Astrocyte (in vitro differentiated cells and primary cell): ENCODE measurements at places on chromosomes 3 and 15.

GRCh38 chr15:65862682-65863081 is 6.6 kb upstream of the RAB11A start:
- peak; percentile 66 for DNase-seq

DNA sequence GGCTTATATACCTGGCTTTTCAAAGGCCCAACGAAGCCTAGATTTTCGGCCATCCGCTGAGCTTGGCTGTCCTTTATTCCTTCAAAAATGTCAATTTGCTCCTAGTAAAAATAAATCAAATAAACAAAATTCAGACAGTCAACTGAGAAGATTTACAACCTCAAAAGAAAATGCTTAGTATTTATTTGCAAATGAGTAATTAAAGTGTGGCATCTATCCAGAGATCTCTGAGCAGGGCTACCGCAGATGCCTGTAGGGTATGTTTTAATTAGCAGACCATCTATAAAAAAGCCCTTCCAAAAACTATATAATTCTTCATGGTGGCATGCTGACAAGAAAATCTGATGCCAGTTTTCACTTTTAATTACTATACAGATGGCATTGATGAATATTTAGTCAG is 136.2 kb downstream of the SUCLG2 start:
- no peak for DNase-seq

DNA sequence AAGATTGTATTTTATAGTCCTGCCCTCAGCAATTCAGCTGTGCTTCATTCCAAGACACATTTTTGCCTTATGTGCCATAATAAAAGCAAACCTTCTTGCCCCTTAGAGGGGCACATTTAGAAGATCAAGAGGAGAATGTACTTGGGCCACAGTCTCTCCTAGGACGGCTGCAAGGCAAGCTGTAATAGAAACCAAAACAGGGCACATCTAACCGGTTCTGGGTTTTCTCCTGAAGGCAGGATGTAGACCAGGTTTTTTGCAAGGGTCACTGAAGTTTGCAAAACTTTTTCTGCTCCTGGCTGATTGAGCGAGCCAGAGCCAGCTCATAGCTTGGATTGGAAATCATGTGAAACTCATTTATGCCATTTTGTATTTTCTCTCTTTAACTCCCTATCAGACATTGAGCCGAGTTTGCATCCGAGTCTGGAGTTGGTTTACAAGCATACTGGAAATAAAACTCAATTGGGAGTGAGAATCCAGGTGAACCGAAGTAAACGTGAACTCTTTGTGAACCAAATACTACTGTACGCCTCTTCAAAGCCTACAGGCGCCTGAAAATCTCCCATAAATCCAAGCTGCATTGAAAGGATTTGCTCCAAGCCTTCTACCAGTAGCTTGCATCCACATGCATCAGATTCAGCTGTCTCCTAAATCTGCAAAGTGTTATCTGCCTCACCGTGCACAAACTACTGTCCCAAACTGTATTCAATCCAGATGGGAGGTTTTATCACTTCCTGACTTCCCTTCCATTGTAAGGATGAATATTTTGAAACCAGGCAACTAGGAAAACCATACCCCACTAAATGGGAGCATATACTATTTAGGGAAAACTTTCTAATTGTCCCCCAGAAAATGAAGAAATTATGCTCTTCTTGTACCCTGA is 60.9 kb upstream of the TSC22D2 start:
- no peak for DNase-seq

DNA sequence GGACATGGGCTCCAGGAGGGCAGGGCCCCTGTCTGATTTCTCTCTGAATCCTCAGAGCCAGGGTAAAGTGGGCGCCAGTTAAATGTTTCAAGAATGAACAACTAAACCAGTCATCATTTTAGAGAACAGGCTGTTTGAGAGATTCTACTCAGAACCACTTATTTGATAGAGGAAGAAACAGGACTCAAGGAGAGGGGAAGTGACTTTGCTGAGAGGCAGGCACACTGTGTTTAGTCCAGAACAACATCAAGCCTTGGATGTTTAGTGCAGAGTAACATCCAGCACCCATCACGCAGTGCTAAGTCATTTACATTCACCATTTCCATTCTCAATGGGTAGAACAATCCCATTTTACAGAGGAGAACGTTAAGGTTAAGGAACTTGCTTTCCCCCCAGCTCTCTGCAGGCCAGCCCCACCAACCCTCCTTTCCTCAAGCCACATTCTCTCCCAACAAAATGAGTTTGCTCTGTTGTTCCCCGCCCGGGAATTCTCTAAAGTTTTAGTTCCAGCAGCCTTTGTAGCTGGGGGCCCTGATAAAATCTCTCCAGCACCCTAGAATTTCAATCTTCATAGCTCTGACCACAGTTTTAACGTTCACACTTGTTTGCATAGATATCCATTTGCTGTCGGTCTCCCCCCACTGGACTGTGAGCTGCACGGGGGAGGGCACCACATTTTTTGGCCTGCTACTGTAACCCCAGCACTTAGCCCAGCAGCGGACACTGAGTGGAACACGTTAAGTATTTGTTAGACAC is 962 bp downstream of the NMNAT3 start:
- no peak for DNase-seq

DNA sequence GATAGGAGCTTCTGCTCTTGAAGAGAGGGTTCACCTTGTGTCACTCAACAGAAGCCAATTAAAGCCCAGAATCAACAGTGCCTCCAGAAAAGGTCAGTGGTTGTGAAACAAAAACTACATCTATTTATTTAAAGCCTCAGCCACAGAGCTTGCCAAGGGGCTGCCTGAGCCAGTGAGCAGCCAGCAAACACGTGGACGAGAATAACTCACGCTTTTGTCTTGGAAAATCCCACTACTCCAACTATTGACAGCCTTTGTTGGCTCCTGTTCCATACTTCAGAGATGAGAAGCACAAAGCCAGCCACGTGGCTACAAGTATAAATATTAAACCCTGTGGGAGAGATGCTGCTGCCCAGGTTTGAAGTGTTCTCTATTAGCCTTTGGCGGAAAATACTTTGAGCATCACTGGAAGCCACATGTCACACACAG is 10.3 kb downstream of the GPR156 start:
- peak; percentile 30 for DNase-seq

DNA sequence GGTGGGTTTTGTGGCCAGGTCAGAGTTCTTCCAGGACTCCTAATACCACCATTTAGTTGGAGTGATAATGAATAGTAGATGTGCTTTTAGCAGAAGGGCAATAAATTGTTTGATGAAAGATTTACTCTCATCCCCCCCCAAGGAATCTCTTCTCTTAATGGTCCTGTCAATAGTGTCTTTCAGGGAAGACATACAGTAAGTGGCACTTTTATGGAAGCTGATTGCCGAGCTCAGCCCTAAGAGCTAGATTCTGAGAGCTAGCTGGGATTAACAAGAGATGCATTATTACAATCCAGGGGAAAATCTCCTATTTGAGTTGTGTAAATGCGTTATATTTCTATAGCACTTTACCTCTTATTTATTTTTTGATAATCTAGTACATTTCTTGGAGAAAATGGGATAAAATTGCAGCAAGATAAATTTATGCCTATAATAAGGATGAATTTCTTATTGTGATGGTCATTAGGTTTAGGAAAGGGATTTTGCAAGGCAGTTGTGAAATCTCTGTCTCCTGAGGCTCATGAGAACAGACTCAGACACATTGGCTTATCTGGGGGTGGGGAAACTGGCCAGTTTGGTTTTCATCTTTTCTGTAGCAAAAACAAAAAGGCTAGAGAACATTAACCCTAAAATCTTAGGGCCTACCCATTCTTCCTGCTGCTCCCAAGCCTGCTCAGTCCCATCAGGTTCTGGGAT is 41.6 kb upstream of the CLSTN2 start:
- DNase-seq: no peak

DNA sequence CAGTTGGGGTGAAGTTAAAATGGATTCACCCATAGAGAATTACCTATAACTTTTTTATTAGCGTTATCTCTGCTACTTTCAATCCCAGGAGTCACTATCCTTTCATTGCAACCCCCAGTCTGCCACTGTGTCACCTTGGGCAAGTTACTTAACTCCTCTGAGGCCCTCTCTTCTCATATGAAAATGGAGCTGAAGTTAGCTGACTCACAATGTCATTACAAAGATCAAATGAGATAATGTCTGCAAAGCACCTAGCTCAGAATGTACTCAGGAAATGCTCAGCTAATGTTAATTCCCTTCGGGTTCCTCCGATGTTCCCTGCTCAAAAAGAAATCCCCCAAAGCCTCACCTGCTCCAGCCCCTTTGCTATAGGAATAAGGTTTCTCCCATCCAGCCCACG is 50.0 kb downstream of the TRIM42 start:
- no peak for DNase-seq

DNA sequence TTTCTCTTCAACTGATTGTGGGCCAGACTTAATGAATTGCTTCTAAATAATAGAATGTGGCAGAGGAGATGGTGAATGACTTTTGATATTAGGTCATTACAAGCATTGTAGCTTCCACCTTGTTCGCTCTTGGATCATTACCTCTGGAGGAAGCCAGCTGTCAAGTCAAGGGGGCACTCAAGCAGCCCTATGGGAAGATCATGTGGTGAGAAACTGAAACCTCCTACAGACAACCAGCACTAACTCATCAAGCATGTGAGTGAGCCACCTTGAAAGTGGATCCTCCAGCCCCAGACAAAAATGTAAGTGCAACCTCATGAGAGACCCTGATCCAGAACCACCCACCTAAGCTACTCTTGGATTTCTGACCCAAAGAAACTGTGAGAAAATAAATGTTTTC is 109.8 kb upstream of the TBC1D5 start:
- no peak for DNase-seq

- DNase-seq: no peak
Observed at GRCh38 chr15:98187549-98187948, 227.0 kb downstream of the ARRDC4 start.

GRCh38 chr3:107578523-107578922 is 55.8 kb downstream of the BBX start:
- no peak for DNase-seq

DNA sequence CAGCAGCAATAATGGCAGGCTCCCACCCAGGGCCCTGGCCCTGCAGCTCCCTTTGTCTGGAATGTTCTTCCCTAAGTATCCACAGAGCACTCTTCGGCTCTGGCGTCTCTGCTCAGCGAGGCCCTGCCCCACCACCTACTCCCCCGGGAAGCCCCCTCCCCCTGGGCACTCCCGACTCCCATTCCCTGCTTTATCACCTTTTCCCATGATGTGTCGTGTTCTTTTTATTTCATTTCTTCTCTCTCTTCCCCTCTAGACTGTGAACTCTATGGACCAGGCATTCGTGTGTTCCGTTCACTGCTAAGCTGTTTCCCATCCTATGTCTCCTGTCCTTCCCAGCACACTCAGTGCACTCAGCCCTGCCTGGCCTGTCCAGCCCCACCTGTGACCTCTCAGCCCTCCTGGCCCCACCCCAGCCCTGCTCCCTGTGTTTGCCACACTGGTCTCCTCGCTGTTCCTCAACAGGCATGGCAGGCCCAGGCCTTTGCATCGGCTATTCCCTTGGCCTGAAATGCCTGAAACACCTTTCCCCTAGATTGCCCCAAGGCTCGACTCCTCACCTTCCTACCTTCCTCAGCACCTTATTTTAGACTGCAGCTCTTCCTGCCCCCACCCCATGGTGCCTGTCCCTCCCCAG is 107.4 kb downstream of the TPRA1 start:
- DNase-seq: no peak

DNA sequence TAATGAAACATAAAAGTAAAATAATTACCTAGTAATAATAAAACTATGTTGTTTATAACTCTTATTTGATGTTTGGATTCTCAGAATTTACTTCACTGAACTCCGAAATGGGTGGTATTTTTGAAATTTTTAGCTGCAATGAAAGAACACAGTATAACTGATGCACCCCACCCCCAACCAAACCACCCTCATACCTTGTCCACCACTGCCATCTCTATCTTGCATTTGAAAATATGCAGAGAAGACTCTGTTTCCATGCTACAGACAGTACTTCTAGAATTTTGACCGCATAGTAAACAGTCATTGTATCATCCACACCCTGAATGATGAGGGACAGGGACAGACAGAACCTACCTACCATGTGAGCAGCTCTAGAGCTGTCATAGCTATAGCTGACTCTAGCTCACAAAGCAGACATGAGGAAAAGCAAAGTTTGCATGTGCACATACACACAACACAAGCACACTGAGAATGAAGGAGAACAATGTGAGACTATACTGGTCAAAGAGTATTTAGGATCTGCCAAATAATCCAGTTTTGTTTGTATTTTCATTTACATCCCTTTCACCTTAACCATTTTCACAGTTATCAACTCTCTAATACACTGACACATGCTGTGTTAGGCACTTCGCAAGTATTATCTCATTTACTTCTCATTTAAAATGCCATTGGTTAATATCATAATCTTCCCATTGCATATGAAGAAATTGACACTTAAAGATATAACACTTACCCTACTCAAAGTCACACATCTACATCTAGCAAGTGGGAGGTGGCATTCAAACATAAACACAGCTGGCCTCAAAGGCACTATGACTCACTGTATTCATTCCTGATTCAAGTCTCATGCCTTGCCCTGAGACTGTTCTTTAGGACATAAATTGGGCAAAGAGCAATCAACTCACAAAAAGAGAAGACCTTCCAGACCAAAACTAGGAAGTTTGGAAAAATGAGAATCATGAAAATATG is 1014.7 kb upstream of the CFAP20DC start:
- peak; percentile 86 for DNase-seq

GRCh38 chr15:60212536-60212935 is 185.2 kb downstream of the ANXA2 start:
- DNase-seq: no peak

GRCh38 chr3:177569875-177570657 is 372.8 kb upstream of the TBL1XR1 start:
- no peak for DNase-seq

DNA sequence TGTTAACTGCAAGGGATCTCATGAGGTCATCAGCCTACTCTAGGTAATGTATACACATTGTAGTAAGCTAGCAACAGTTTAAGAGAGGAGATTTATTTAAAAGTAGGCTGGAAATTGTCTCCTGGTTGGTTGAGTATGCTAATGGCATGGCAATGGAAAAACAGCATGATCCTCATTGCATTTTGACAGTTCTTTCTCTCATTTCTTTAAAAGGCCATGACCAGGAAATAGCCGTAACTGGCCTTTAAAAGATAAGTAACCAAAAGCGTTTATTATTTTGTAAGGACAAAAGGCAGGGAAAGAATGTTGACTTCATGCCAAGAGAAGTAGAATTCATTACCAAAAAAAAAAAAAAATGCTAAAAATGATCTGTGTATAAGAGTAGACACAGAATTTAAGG is 310.3 kb downstream of the FGF12 start:
- peak; percentile 63 for DNase-seq

DNA sequence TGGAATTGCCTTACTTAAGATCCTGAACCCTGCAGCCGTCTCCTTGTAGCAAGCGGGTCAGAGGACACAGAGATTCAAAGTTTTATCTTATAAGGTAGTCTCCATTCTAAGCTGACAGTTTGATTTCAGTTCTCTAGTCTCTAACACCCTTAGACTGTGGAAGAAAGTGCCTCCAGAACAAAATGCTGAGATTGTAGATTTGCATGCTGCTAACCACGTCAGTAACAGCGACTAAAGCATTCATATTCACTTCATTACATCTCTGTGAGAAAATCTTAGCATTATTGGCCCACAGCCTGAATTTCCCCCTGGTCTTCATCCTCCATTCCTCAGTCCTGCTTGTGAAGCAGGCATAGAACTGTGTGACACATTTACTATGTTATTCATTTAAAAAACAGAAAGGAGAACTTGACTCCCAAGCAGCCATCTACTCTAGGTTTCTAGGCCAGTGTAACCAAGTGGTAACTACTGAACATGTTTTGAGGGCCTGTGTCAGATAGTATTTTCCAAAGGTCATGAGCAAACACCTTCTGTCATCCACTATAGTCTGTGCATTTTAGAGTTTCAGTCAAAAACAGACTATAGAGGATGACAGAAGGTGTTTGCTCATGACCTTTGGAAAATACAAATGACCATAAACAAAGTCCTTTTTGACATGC is 27.4 kb downstream of the ARIH2 start:
- DNase-seq: no peak

- peak; percentile 83 for DNase-seq
Observed at GRCh38 chr3:149969110-149969939, 1.4 kb downstream of the PFN2 start.
